ENCODE measurements at places on chromosomes 7 and 10.

GRCh38 chr10:71725998-71726579, 6.5 kb upstream of the C10orf105 start:
- DNase-seq: peak; percentile 83

DNA sequence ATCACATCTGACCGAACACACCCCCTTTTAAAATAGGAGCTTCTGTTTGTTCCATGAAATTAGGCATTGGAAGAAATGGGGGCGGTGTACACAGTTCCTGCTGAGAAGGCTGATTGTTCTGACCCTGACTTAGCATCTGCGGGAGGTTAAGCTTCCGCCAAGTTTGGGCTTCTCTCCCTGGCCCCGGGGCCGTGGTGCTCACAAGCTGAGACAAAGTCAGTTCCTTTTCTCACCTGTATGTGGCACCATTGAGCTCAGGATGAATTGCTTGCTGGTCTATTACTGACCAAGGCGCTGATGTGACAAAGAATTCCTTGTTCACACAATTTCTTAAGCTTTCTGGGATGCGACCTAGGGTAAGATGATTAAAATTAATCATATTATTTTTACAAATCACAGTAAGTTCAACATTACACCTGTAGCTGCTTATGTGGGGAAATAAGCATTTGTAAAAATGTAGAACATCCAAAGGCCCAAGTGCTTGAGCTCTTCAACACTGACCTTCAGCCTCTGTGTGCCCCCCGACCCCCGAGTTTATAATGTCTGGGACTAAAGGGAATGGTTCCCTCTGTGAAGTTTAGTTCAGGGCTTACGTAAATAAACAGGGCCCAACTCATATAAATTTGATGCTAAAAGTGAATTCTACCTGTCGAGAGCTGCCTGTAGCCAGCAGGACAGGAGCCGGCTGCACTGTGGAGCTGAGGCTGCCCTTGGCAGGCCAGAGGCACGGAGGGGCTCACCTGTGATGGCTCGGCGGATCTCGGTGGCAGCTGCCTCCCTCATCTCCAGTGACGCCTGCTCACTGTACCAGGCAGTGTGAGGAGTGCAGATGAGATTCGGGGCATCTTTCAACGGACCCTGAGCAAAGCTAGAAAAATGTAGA, 50.8 kb downstream of the ZRANB1 start:
- no peak for DNase-seq

DNA sequence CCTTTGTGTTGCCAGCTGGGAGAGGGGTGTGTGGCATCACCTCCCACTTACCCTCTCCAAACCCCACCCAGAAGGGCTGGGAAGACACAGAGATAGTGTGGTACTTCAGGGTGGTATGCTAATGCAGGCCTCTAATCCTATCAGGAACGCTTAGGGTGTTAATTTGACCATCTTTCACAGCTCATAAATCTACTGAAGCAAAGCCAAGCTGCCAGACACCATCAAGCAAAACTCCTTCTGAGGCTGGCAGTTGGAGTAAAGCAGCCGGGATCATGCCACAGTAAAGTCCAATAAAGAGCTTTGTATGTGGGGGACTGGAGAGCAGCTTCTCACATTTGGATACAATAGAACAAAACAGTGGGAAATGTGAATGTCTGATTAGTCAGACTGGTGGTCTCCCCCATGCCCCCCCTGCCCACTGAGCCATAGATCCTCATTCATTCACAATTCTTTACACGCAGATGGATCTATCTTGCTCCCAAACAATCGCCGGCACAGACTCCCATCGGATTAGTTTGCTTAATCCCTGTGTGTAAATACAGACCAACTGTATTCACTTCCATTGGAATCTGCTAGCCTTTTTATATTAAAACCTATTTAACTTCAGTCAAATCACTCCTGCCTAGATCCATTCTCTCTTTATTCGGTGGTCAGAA, 29.6 kb downstream of the FGFBP3 start:
- no peak for DNase-seq

GRCh38 chr7:77877791-77878190, 79.2 kb downstream of the PHTF2 start:
- no peak for DNase-seq

DNA sequence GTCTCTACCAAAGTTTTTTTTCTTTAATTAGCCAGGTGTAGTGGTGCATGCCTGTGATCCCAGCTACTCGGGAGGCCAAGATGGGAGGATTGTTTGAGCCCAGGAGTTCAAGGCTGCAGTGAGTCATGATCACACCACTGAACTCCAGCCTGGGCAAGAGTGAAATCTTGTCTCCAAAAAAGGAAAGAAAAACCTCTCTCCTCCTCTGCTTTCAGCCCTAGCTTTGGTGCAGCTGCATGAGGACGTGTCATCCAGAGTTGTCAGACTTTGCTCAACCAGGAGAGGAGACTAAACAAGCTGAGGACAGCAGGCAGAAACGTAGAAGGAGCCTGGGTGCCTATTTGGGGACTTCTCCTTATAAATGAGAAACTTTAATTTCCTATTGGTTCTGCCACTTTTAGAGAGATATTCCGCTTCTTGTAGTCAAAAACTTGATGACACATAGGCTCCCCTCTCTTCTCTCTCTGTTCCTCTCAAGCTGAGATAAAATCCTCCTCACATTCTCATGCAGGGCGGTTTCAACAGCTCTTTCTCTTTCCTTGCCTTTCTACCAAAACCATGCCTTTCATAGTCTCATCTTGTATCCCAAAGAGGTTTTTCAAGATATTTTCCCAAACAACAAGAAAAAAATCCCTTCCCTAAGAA, 205.4 kb downstream of the ARHGAP12 start:
- no peak for DNase-seq

GRCh38 chr10:63382066-63382465, 83.7 kb downstream of the JMJD1C start:
- no peak for DNase-seq

DNA sequence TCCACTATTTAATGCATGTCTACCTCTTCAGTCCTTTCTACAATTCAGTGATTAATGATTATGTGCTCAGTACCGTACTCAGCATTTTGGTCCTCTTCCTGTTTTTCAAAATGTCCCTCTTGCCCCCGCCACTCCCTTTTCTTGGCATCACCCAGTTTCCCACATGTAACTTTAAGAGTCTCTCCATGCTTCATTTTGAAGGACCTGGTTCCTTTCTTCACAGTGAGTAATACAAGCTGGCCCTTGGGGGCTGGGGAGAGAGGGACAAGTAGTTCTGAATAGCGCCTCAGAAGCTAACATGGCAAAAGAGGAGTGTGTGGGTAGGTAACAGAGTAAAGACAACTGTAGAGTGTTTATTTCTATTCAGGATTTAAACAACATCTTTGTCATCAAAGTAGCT, 34.6 kb upstream of the SLIT1 start:
- DNase-seq: no peak
